Vagina (tissue), 2 donors: ENCODE measurements at places on chromosomes 6 and 20. TPM values are rescaled to one million over a fixed set of nuclear protein-coding genes. Genes with fewer than 3 reads are reported as not detected.
A peak's percentile ranks its signal among the peaks of the same experiment; 100 is the strongest.

Gene EDN3
- 220 TPM for total RNA-seq

Gene CLPSL1
- not detected for total RNA-seq

Gene PHACTR3
- 8.3 TPM for total RNA-seq

Gene BAG2
- 8.8 TPM for total RNA-seq

Gene KCNK16
- not detected for total RNA-seq

Gene GJA10
- not detected for total RNA-seq

Gene SEL1L2
- total RNA-seq, result not detected

Gene WFDC10B
- total RNA-seq, result not detected

Gene DSP
- 802 TPM for total RNA-seq

Gene PTCHD4
- not detected for total RNA-seq

Gene BPIFA3
- total RNA-seq, result not detected

Gene FHL5
- total RNA-seq, result 21.4 TPM

- H3K4me1 ChIP-seq, result peaks cover 15% of the 10 kb centered on the region
- no peak overlapping the region for H3K27ac ChIP-seq
- H3K36me3 ChIP-seq, result peaks cover 34% of the 10 kb centered on the region
- H3K4me3 ChIP-seq, result no peak overlapping the region
These were observed 50.6 kb downstream of the SRC start for GRCh38 chr20:37396416-37397075.

GRCh38 chr6:167951781-167952511 lies 45.5 kb upstream of the KIF25 start:
- H3K4me1 ChIP-seq, result no peaks in the 10 kb centered on the region
- H3K27ac ChIP-seq, result no peak overlapping the region
- no peaks in the 10 kb centered on the region for H3K27me3 ChIP-seq
- H3K36me3 ChIP-seq, result peaks cover 55% of the 10 kb centered on the region
- no peak overlapping the region for H3K4me3 ChIP-seq
- no peak for DNase-seq

GRCh38 chr6:52725143-52725534 lies 38.1 kb downstream of the GSTA2 start:
- no peak overlapping the region for H3K4me3 ChIP-seq
- H3K27ac ChIP-seq, result peak overlapping the region; percentile 5
- H3K4me1 ChIP-seq, result peaks cover 18% of the 10 kb centered on the region
- H3K27me3 ChIP-seq, result no peaks in the 10 kb centered on the region
- no peaks in the 10 kb centered on the region for H3K36me3 ChIP-seq
- DNase-seq, result peak; percentile 83

- no peak overlapping the region for H3K4me3 ChIP-seq
- no peak overlapping the region for H3K27ac ChIP-seq
- no peaks in the 10 kb centered on the region for H3K27me3 ChIP-seq
These were observed 12.8 kb upstream of the PGC start for GRCh38 chr6:41759905-41760579.

DNA sequence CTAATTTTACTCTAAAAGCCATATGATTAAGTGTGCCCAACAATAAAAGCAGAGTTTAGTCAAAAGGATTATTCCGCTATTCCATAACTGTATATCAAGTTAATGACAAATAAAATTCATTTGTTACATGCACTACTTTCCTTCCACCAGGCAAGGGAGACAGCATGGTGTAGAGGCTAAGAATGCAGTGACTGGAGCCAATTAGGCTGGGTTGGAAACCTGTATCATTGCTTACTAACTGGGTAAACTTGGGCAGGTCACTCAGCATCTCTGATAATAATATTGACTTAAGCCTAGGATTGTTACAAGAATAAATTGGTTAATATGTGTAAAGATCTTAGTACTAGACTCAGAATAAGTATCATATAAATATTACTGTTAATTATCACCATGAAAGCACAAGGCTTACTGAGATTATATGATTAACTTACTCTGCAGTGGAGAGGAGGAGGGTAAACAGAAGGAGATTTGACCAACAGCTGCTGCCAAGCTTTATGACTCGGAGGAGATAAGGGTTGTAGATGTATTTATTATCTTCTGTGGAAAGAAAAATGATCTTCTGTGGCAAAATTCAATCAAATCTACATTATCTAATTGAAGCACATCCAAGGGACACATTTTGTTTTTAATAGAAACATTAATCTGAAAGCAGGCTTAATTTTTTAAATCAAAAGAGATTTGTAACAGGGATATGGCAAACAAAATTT lies 1459.9 kb downstream of the GRIK2 start:
- no peaks in the 10 kb centered on the region for H3K4me1 ChIP-seq
- H3K36me3 ChIP-seq, result no peaks in the 10 kb centered on the region
- no peak for DNase-seq
- no peak overlapping the region for H3K27ac ChIP-seq
- H3K27me3 ChIP-seq, result no peaks in the 10 kb centered on the region
- no peak overlapping the region for H3K4me3 ChIP-seq

- H3K36me3 ChIP-seq, result no peaks in the 10 kb centered on the region
- H3K4me1 ChIP-seq, result peaks cover 46% of the 10 kb centered on the region
- no peak overlapping the region for H3K4me3 ChIP-seq
- no peak overlapping the region for H3K27ac ChIP-seq
- no peaks in the 10 kb centered on the region for H3K27me3 ChIP-seq
These were observed 16.9 kb downstream of the RARS2 start for GRCh38 chr6:87572883-87573282.

DNA sequence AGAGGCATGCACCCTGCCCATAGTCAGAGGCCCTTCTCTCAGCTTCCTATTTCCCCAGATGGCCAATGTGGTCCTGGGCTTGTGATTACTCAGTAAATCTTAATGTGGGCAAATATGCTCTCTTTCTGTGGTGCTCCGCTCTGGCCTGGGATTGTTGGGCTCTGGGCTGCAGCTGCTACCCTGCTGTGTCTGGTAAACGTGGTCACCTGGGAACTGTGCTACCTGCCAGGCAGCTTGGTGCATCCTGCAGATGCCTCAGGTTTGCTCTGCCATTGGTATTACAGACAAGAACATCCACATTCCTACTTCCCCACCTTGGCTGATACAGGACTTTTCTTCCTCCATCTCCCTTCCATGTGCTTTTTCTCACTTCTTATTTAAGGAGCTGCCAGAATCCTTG lies 611.5 kb upstream of the IMPG1 start:
- DNase-seq, result no peak
- no peaks in the 10 kb centered on the region for H3K4me1 ChIP-seq
- H3K4me3 ChIP-seq, result no peak overlapping the region
- H3K27me3 ChIP-seq, result no peaks in the 10 kb centered on the region

- H3K4me3 ChIP-seq, result no peak overlapping the region
- H3K27ac ChIP-seq, result no peak overlapping the region
- no peaks in the 10 kb centered on the region for H3K27me3 ChIP-seq
- no peak for DNase-seq
These were observed 81.9 kb downstream of the FIG4 start for GRCh38 chr6:109772883-109773431.

GRCh38 chr20:23119456-23120216 lies 33.5 kb upstream of the CD93 start:
- H3K27me3 ChIP-seq, result no peaks in the 10 kb centered on the region
- H3K27ac ChIP-seq, result no peak overlapping the region
- no peaks in the 10 kb centered on the region for H3K36me3 ChIP-seq

DNA sequence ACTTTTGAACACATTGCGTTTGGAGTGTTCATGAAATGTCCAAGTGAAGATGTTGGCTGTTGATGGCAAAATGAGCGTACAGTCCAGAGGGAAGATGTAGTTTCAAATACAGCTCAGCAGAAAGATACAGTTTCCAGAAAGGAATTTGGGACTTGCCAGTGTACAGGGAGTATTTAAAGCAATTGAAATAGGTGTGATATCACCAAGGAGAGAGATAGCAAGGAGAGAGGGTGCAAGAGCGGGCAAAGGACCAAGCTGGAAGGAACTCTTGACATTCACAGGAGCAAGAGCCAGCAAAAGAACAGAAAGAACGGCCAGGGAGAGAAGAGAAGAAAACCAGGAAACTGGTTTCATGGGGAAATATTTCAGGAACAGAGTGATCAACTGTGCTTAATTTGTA lies 47.8 kb downstream of the CARMIL1 start:
- no peaks in the 10 kb centered on the region for H3K27me3 ChIP-seq
- H3K4me1 ChIP-seq, result peaks cover 25% of the 10 kb centered on the region
- DNase-seq, result no peak
- no peaks in the 10 kb centered on the region for H3K36me3 ChIP-seq
- H3K4me3 ChIP-seq, result no peak overlapping the region

- H3K4me3 ChIP-seq, result no peak overlapping the region
- H3K27ac ChIP-seq, result no peak overlapping the region
- no peak for DNase-seq
- H3K4me1 ChIP-seq, result no peaks in the 10 kb centered on the region
- no peaks in the 10 kb centered on the region for H3K27me3 ChIP-seq
These were observed 4.9 kb upstream of the PI16 start for GRCh38 chr6:36949636-36950035.

DNA sequence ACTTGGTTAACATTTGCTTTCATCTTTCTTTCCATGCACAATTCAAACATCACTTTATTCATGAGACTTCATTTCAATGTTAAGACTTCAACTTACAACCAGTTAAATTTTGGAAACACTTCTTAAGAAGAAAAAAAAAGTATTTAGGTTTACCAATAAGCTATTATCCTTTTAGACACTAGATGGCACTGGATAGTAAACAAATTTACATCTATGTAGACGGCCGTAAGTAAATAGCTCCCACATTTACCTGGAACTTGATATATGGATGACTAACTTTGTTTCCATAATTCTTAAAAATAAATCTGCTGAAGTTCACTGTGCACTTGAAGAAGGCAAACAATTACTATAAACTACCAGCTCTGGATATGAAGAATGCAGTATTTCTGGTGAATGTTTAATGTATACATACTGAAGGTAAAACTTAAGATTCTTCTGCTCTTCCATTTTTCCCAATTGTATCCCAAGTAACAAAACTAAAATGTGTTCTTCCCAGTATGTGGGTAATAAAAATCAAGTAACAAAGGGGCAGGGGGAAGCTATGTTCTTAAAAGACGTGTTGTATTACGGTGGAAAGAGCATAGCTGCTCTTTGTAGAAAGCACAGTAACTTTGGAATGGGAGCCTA lies 130.6 kb upstream of the C6orf118 start:
- H3K4me3 ChIP-seq, result no peak overlapping the region
- no peaks in the 10 kb centered on the region for H3K36me3 ChIP-seq
- H3K27me3 ChIP-seq, result no peaks in the 10 kb centered on the region
- no peak overlapping the region for H3K27ac ChIP-seq
- no peaks in the 10 kb centered on the region for H3K4me1 ChIP-seq
- DNase-seq, result no peak

GRCh38 chr6:91141346-91141745 lies 554.5 kb upstream of the MAP3K7 start:
- H3K27ac ChIP-seq, result no peak overlapping the region
- H3K4me1 ChIP-seq, result no peaks in the 10 kb centered on the region
- no peak for DNase-seq
- no peaks in the 10 kb centered on the region for H3K27me3 ChIP-seq
- no peaks in the 10 kb centered on the region for H3K36me3 ChIP-seq

DNA sequence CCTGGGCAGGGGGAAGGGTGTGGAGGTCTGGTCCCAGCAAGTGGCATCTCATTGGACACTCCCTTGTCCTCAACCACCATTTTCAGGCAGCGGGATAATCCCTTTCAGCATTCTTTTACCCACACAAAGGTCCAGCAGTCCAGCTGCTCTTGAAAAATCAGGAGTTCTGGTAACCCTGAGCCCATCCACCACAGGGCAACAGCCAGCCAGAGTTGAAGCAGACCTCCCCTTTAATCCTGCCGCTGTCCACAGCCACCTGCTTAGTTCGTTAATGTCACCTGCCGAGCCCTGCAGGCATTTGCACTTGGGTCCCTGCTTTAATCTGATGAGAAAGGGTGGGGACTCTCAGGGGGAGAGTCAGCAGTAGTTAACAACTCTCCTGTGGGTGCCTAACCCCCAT lies 11.1 kb downstream of the TMEM74B start:
- peaks cover 28% of the 10 kb centered on the region for H3K36me3 ChIP-seq
- H3K4me1 ChIP-seq, result no peaks in the 10 kb centered on the region
- no peak for DNase-seq
- no peak overlapping the region for H3K27ac ChIP-seq
- no peak overlapping the region for H3K4me3 ChIP-seq

GRCh38 chr20:16662467-16662866 lies 67.4 kb upstream of the SNRPB2 start:
- no peak overlapping the region for H3K4me3 ChIP-seq
- H3K27me3 ChIP-seq, result no peaks in the 10 kb centered on the region
- H3K27ac ChIP-seq, result no peak overlapping the region

DNA sequence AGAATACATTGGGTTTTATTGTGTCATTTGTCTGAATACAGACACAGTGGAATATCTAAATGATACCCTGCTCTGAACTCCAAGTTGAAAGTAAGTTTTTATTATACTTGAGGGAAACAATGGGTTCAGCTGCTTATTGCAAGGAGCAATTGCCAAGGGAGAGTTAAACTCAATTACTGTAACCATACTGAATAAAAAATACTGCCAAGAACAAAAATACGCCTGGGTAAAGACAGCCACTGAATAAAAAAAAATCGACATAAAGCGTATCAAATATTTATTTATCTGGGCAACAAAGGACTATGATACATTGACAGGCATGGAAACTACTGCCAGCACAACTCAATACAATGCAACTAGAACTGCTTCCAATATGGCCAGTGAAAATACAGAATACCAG lies 18.1 kb downstream of the TFAP2A start:
- H3K27ac ChIP-seq, result no peak overlapping the region
- H3K36me3 ChIP-seq, result no peaks in the 10 kb centered on the region
- H3K4me1 ChIP-seq, result no peaks in the 10 kb centered on the region
- H3K27me3 ChIP-seq, result no peaks in the 10 kb centered on the region
- no peak overlapping the region for H3K4me3 ChIP-seq

GRCh38 chr20:4916971-4917881 lies 84.1 kb downstream of the SLC23A2 start:
- no peak overlapping the region for H3K4me3 ChIP-seq
- no peak overlapping the region for H3K27ac ChIP-seq
- H3K4me1 ChIP-seq, result peaks cover 17% of the 10 kb centered on the region
- H3K27me3 ChIP-seq, result no peaks in the 10 kb centered on the region
- no peak for DNase-seq

GRCh38 chr6:110938171-110938570 lies 20.3 kb upstream of the GTF3C6 start:
- H3K36me3 ChIP-seq, result no peaks in the 10 kb centered on the region
- DNase-seq, result no peak
- H3K4me3 ChIP-seq, result no peak overlapping the region
- H3K4me1 ChIP-seq, result no peaks in the 10 kb centered on the region
- H3K27ac ChIP-seq, result no peak overlapping the region

DNA sequence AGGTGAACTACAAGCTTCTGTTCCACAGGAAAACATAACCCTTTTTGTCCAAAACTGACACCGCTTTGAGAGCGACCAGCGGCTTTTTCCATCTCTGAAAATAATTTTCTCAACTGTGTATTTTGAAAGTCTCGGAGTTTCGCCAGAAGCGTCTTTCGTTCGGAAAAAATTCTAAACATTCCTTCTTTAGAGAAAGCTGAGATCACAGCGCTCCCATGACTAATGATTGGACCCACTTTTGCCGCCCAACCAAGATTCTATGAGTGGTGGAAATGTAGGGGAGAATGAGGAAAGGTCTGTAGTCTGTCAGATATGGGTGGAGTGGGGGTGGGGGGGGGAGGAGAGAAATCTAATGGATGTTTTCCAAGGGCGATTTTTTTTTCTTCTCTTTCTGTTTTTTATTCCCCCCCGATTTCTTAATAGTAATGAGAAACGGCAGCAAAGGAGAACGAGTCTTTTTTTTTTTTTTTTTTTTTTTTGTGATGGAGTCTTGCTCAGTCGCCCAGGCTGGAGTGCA lies 189.3 kb downstream of the TRIM27 start:
- no peaks in the 10 kb centered on the region for H3K27me3 ChIP-seq
- H3K4me1 ChIP-seq, result no peaks in the 10 kb centered on the region
- no peak overlapping the region for H3K27ac ChIP-seq
- no peaks in the 10 kb centered on the region for H3K36me3 ChIP-seq
- no peak overlapping the region for H3K4me3 ChIP-seq

GRCh38 chr6:170485159-170485558 lies 67.9 kb downstream of the PSMB1 start:
- no peaks in the 10 kb centered on the region for H3K4me1 ChIP-seq
- no peak overlapping the region for H3K4me3 ChIP-seq
- no peaks in the 10 kb centered on the region for H3K36me3 ChIP-seq
- DNase-seq, result no peak
- no peaks in the 10 kb centered on the region for H3K27me3 ChIP-seq
